Stimulated activated CD4-positive, alpha-beta T cell treated with anti-CD3 and anti-CD28 coated beads, Interleukin-15, amount 100 ng/mL, for 1 hour (primary cell): ENCODE measurements at places on chromosomes 2 and 18.

DNA sequence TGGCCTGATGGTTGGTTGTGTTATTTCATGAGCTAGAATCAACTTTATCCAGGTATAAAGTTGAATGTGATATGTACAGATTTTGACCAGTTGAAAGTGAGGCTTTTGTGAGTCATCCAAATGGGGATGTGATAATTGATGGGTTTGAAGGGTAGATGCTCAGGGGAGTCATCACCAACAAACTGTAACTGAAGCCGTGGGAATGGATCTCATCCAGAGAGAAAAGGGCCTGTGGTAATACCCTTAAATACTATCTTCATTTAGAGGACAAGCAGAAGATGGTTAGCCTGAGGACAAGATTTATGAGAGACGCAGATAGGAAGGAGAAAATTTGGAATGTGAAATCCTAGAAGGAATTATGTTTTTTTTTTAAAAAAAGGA is 90.5 kb upstream of the MYO3B start:
- DNase-seq = no peak

GRCh38 chr18:49319590-49319989 is 140.9 kb downstream of the DYM start:
- no peak for DNase-seq

DNA sequence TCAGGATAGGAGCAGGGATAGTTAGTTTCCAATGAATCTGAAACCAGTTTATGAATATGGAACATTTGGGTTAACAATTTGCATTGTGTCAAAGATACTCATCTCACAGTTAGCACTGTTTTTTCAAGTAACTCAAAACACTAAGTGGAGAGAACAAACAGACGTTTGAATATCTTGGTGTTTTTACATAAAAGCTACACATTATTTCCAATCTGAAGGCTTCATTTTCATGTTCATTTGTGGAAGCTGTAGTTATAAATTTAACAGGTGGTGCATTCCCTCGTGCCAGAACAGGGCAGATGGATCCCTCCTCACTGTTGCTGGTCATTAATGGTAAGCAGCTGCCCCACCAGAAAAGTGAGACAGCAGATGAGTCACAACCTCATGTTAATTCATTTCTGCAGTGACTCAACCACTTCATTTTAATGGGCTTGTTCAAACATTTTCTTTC is 286.9 kb downstream of the TMX3 start:
- no peak for DNase-seq

- DNase-seq = no peak
Measured at GRCh38 chr18:58669731-58670378, 1.4 kb upstream of the MALT1 start.

DNA sequence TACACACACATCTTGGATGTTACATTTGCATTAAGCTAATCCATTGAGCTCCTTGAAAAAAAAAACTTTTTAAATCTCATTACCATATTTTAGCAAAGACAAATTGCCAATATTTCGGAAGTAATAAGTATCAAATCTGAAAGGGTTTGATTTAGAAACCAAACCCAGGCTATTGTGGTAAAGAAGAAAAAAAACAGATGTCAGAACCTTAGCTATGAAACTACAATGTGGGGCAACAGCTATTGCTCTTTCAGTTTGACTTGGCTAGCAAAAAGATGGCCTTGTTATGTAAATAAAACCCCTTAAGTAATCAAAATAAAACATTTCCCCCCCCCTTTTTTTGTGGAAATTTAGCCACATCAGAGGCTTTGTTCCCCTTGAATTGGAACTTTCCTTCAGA is 41.2 kb upstream of the REG3A start:
- no peak for DNase-seq

- no peak for DNase-seq
Measured at GRCh38 chr2:239400596-239401066, at the start of gene HDAC4. Gene HDAC4, minus strand, starts transcription at chr2:239401020. Its CDS starts 48,321 bp downstream, at chr2:239352699.

DNA sequence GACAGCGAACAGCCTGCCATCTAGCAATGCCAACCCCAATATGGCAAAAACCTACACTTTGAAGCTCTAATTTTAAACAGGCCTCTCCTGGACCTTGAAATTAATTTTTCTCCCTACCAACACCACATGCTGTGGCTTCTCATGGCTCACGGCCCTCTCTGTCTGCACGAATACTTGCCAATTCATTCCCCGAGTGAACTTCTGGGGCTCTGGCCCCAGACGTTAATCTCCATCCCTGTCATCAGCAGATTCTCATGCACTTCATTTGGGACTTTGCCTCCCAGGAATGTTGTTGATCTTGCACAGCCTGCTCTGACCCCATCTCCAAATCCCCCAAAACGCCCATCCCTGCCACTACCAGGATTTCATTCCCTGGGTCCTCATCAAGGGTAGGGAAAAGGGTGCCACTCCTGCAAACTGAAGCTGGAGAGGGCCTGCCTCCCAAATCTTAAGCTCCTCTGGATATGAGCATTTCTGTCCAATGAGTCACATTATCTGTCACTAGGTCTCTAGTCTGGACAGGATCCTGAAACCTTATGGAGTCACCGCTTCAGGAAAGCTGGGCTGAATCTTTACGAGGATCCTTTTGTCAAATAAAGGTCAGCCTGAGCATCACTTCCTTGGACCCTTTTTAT is 10.4 kb downstream of the FIGLA start:
- DNase-seq = no peak

DNA sequence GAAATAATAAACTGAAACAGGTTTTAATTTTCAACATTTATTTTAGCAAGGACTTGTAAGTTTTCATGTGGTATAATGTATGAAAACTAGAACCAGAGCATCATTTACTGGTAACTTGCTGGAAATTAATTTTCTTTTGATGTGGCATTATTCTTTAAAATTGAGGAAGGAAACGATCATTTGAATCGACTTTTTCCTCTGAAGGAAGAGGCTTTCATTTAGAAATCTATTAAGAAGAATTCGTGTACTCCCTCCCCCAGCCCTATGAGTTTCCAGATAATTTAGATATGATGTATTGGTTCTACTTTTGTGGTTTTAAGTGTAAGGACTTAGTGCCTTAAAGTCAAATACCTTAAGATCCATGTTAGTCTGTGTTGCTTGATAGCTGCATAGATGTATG is 2.5 kb downstream of the BABAM2 start:
- DNase-seq = no peak

DNA sequence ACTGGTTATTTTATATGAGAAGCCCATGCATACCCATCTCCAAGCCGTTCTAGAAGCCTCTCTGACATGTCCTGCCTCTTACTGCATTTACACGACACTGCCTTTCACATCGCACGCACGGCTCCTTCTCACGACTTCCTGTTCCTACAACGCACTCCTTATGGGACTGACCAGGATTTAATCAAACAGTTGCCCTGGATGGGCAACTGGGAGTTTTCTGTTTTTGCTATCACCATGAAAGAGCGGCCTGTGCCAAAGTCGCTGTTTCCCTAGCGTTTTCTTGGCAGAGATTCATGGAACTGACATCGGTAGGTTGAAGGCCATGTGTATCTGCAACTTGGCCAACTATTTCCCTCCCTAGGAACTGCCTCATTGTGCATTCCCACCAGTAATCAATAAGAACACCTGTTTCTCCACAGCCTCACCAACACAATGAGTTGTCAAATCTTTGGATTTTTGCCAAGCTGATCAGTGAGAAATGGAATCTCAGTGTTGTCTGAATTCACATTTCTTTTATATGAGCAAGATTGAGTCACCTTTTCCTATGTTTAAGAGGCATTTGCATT is 97.2 kb upstream of the OTOS start:
- no peak for DNase-seq

DNA sequence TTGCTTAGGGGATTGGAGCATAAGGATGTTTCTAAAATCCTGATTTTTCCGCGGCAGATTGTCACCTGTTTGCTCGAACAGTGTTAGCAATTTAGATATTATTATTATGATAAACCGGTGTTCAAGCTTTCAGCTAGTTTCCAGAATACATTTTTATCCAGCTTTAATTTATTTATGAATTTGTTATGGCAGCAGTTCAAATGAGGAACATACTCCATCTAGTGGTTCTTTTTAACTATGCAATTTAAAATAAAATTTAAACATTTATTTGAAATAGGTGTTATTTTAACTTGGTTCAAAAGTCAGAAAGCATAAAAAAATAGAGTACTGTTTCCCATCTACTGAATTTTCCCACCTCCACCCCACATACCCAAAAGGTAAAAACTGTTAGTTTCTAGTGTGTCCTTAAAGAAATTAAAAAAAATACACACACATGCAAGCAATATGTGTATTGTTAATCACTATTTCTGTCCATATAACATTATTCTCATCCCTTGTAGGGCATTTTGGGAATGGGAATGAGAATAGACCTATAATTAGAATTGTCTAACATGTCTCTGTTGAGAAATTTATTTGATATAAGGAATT is 23.2 kb downstream of the ACOXL start:
- no peak for DNase-seq

DNA sequence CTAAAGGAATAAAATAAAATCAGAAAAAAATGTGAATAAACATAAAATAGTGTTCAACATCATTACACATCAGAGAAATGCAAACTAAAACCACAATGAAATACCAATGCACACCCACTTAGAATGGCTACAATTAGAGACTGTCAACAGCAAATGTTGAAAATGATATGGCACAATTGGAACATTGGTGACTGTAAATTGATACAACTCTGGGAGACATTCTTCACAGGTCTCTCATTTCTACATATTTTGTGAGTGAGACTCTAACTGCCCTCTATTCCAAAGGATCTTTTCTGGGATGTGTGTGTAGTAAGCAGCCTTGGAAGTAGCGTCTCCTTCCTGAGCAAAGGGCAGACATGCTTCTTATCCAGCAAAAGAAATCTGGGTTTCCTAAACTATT is 323.0 kb downstream of the FBXO15 start:
- no peak for DNase-seq

- DNase-seq = no peak
Measured at GRCh38 chr2:32719933-32720716, 92.3 kb downstream of the TTC27 start.

GRCh38 chr2:33134086-33134771 is 187.5 kb downstream of the LTBP1 start:
- no peak for DNase-seq

DNA sequence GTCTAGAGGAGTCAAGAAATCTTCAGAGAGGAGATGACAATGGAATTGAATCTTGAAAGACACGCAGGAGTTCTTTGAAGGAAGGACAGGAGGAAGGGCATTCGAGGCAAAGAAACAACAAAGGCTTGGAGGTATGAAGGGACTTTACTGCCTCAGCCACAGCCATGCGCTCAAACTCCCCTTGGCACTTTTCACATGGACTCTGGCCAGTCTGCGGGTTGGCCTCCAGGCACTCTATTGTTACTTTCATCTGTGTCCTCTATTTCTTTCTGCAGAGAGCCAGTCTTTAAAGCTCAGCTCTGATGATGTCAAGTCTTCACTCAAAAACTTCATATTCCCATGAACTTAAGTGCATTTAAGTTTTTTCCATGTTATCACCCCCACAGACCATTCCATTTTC is 95.4 kb downstream of the ZAP70 start:
- DNase-seq = no peak

DNA sequence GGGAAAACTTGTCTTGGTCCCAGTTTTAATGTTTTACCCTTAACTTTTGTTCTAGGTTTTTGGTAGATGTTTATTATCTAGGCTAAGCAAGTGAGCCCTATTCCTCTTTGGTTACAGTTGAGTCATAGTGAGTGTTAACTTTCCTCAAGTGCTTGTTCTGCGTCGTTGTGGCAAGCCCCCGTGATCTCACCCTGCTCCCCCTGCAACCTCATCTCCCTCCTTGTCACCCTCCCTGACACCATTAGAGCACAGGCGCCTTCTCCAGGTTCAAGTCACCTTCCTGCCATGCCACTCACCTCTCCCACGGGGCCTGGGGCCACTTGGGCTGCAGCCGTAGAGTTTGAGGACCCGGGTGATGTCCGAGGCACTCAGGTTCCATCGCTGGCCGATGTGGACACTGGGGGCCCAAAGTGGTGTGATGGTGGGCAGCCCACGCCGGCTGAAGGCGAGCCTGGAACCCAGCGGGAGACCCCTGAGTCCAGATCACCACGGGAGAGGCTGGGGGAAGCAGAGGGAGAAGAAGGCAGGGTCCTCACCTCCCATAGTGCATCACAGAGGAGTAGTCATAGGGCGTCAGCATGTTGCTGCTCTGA is 8.7 kb downstream of the ASTL start:
- no peak for DNase-seq

- no peak for DNase-seq
Measured at GRCh38 chr2:120485096-120485495, 139.2 kb downstream of the INHBB start.

GRCh38 chr2:58081000-58081399 is 34.4 kb downstream of the VRK2 start:
- no peak for DNase-seq

- no peak for DNase-seq
Measured at GRCh38 chr2:10447300-10447894, 730 bp downstream of the ODC1 start.

- no peak for DNase-seq
Measured at GRCh38 chr2:197555467-197555866, 39.6 kb downstream of the MOB4 start.

- DNase-seq = no peak
Measured at GRCh38 chr18:3910512-3910911, 460.5 kb downstream of the TGIF1 start.

DNA sequence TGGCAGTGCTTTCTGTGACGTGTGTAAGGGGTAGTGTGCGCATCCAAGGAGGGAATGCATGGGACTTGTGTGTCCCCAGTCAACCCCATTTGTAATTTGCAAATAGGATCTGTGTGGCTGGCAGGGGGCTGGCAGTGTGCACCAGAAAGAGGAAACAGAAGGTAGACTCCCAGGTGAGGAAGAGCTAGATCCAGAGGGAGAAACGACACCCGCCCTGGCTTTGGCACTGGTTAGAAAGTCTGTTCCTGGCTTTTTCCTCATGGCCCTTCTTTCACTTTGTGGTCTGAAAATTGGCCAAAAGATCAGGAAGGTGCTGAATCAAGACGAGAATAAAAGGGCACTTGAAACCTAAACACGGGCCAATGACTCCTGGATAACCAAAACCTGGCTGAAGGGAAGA is 33.3 kb downstream of the PRKCE start:
- DNase-seq = no peak

DNA sequence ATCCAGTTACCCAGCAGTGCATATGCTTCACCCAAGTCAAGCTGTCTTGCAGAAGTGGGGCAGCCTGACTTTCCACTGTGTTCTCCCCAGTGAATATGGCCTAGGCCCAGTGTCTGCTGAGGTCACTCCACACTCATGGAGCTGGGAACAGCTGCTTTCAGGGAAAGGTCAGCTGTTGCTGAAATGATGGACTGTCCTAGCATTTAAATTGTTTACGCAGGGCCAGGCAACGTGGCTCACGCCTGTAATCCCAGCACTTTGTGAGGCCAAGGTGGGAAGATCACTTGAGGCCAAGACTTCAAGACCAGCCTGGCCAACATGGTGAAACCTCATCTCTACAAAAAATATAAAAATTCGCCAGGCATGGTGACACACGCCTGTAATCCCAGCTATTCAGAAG is 86.5 kb downstream of the LIPG start:
- no peak for DNase-seq

GRCh38 chr18:58761970-58762780 is 90.9 kb downstream of the MALT1 start:
- no peak for DNase-seq

DNA sequence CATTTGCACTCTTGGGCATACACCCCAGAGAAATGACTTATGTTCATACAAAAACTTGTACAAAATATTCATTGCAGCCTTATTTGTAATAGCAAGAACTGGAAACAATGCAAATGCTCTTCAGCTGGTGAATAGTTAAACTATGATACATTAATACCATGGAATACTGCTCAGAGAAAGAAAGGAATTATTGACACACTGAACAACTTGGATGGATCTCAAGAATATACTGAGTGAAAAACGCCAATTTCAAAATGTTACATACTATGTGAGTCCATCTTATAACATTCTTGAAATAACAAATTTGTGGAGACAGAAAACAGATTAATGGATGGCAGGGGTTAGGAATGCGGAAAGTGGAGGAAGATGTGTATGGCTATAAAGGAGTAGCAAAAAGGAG is 17.2 kb downstream of the LNPK start:
- no peak for DNase-seq
